ENCODE measurements at places on chromosomes 3 and 15.

DNA sequence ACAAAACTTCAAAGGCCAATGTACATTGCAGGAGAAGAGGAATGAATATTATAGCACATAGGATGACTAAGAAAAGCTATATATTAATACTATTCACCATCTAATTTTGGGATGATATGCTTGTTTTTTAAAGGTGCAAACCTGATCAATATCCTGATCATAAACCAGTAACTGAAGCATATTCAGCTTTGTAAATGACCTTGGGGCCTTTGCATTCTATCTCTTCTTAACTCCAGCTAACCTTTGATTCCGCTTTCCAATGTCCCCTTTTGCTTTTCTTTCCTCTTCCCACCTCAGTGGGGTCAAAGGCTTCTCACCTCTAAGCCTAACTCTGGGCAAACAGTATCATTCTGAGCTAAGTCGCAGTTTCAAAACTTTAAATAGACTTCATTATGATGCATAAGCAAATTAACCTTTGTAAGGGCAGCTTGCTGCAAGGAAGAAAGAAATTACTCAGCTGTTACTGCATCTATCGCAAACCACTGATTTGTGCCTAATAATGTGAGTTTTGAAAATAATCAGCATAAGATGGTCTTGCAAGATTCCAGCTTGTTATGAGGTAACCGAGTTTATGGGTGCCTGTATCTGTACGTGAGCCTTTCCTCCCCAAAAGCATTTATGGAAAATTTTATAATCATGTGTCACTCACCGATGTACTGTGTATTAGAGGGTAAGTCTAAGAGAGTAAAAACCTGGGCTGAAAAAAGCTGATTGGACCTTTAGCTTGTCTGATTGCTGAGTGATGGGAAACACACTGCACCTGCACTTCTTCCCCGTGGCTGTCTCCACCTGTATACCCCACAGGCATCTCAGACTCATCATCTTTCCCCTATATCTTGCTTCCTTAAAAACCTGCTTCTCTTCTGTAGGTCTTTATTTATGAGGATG is 116.8 kb downstream of the TPRG1 start:
- DNase-seq = no peak

GRCh38 chr3:185552358-185552877 is at the start of gene LIPH:
Gene LIPH (minus strand): TSS chr3:185552588. CDS start chr3:185552471, 117 bp downstream.
- no peak for DNase-seq

- DNase-seq = no peak
Observed at GRCh38 chr3:112132554-112132953, 494 bp downstream of the GCSAM start.

DNA sequence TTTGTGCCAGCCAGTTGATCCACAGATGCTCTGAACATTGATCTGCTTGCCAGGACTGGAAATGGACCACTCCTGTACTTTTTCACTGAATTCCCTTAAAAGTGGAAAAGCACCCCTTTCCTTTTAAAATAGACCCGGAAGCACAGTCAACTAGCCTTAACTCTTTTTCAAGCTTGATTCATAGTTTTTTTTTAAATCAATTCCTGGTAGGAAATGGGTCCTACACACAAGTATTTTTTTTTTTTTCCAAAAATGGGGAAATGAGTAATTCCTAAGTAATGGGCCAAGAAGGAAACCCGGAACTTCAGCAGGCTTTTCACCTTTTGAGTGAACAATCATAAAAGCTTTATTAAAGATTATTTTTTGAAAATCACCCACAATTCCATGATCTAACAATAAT is 234.4 kb upstream of the ADAMTS9 start:
- no peak for DNase-seq

GRCh38 chr3:126129398-126129891 is 45.5 kb upstream of the SLC41A3 start:
- DNase-seq = no peak

GRCh38 chr3:48963591-48963990 is 26.4 kb upstream of the P4HTM start:
- no peak for DNase-seq

- no peak for DNase-seq
Observed at GRCh38 chr3:45830121-45830520, 11.8 kb downstream of the LZTFL1 start.

GRCh38 chr15:31024330-31024729 is 32.9 kb upstream of the MTMR10 start:
- no peak for DNase-seq

- no peak for DNase-seq
Observed at GRCh38 chr3:134393074-134393473, 18.8 kb upstream of the AMOTL2 start.

- no peak for DNase-seq
Observed at GRCh38 chr3:31790193-31791089, 190.6 kb downstream of the OSBPL10 start.

GRCh38 chr3:15272426-15273196 is 59.8 kb downstream of the SH3BP5 start:
- no peak for DNase-seq

Data from stimulated activated CD8-positive, alpha-beta memory T cell treated with anti-CD3 and anti-CD28 coated beads, Interleukin-15, amount 100 ng/mL, for 4 hours (primary cell).